ENCODE measurements at places on chromosomes 12 and 14.

DNA sequence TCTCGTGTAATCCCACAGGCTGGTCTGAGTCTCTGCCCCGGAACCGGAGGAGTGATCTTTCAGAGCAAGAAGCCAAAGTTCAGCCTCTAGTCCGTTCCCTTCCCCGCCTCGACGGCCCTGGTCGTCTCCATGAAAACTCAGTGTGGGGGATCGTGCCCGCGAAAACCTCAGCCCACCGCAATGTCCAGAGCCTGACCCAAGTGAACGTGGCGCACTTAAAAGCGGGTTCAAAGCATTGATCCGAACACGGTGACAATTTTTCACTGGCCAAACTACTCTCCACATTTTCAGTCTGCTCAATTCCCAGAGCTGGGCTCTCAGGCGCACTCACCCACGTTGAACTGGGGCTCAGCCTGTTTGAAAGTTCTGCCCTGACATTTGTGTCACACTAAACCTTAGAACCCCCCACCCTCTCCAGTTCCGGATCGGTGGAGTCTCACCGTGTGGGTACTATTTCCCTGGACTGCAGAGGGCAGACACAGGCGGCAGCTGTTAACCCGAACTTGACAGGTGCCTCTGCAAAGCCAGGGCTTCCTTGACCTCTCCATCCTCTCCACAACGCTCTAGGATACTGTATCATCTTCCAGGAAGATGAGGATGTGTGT, 886 bp upstream of the PRICKLE1 start:
- peak; percentile 59 for DNase-seq

GRCh38 chr12:41619705-41620104, 431.6 kb downstream of the PDZRN4 start:
- no peak for DNase-seq

DNA sequence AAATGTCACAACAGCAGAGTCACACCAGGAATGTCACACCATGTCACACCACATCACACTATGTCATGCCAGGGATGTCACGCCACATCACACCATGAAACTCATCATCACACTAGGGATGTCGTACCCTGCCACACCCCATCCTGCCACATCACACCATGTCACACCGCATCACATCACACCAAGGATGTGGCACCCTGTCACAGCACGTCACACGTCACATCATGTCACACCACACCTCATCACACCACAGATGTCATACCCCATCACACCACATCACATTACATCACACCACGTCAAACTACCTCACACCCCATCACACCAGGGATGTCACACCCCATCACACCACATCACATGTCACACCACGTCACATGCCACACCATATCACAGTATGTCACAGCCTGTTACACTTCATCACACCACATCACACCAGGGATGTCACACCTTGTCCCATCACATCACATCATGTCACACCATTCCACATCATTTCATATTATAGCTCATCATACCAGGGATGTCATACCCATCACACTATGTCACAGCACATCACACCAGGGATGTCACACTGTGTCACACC, 90.9 kb downstream of the TMEM121 start:
- no peak for DNase-seq

- DNase-seq: no peak
Observed at GRCh38 chr12:78208092-78208491, 377.4 kb downstream of the NAV3 start.

DNA sequence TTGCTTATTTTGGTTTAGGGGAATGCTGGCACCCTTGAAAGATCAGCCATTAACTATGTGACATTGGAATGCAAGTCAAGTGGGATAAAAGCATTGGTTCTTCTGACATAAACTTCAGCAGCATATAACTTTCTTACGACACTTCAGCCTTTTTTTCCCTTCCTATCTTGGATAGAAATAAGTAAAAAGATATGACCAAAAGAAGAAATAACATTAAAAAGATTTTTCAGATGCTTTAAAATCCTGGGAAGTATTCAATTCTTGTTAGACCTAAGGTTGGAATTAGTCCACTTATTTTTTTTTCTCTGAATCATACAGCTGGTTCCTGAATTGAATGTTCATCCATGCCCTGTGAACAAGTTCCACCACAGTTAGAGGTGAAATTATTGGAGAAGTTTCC, 85.6 kb upstream of the TSPAN8 start:
- no peak for DNase-seq

GRCh38 chr12:104456950-104457745, 400 bp downstream of the CHST11 start:
- peak; percentile 86 for DNase-seq

GRCh38 chr14:95679998-95680735, 6.1 kb upstream of the TCL1B start:
- DNase-seq: no peak

DNA sequence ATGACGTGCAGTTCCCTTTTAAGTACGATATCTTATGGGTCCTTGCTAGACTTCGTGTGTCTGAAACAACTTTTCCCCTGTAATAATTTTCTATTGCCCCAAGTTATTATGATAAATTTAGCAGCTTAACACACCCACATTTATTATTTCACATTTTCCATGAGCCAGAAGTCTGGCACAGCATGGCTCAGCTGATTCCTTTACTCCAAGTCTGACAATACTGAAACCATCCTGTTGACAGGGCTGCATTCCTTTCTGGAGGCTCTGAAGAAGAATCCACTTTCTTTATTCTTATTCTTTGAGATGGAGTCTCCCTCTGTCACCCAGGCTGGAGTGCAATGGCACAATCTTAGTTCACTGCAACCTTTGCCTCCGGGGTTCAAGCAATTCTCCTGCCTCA, 80.9 kb downstream of the DENND5B start:
- DNase-seq: no peak

DNA sequence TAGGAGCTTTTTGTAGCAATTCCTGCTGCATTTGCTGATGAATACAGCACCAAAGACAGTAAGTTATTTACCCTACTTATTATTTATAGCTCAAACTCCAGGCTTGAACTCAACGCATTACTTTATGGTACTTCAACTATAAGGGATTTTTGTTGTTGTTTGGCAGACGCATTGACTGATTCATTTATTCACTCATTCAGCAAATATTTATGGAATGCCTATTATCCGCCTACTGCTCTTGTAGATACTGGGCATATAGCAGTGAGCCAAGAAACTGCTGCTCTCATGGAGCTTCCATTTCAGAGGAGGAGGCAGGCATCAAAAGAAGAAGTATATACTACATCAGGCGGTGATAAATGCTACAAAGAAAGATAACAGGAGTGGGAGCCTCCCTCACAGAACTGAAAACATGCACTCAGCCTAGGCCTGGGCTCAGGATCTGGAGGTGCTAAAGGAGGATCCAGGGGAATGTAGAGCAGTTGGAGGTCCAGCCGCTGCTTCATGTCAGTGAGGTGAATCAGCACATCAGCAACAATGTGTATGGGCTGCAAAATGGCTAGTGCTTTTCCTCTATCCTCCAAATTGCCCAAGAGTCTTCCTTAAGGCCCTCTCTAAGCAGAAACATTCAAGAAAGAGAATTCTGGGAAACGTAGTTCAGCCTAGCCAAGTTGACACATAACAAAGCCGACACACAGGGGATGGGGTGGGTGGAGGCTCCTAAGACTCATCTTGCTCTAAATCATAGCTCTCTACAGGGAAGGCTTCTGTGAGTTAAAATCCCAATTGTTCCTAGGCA, 157.5 kb downstream of the NRXN3 start:
- DNase-seq: no peak

DNA sequence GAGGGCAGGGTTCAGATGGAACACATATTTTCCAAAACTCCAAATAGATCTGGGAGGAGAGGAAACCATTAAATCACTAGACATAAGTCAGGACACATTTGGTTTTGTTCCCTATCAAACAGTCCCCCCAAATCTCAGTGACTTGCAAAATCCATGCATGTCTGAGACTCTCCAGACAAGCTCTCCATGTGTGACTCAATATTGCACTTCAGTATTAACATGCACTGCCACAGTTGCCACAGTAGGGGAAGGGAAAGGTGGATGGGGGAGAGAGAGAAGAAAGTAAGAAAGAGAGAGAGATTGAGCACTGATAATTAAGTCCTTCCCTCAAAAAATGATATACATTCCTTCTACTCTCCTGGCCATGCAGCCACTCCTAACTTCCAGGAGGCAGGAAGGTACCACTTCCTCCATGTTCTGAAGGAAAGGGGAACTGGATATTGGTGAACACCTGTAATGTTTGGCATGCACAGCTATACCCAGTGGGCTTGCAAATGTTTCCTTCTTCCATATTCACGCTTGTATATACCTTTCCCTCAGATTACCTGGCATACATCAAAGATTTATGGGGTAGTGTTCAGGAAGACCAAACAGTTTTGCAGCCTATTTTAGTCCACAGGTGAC, 310.0 kb downstream of the ZFP36L1 start:
- DNase-seq: no peak

DNA sequence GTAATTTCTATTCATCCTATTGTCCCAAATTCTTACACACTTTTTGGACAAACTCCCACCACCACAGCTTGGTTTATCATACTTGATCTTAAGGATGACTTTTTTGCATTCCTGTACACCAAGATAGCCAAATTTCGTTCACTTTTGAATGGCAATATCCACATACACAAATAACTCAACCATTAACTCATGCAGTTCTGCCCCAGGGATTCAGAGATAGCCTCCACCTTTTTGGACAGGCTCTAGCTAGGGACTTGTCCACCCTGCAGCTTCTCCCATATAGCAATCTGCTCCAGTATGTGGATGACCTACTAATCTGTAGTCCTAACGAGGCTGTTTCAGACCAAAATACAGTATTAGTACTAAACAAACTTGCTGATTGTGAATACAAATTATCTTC, 32.7 kb upstream of the OXA1L start:
- DNase-seq: no peak

GRCh38 chr14:68633131-68633991, 159.5 kb downstream of the ZFP36L1 start:
- DNase-seq: peak; percentile 52

GRCh38 chr12:112664569-112664968, 127.0 kb upstream of the RPH3A start:
- DNase-seq: no peak

DNA sequence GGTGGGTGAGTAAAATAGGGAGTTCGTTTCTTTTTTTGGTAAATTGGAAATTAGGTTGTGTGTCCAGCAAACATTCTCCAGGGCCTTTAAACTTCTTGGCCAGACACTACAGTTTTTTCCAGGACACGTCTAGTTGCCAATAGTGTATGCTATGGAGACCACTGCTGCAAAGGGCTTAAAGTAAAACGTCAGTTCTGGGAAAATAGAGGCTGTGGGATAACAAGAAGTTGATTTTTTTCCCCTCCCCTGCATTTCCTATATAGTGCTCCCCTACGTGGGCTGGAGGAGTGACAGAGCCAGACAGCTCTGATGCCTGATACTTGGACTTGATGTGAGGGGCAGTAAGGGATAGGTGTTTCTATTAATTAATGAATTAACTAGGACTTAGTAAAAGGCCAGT, 2.4 kb downstream of the ACVR1B start:
- no peak for DNase-seq

- DNase-seq: no peak
Observed at GRCh38 chr12:3161861-3162260, 84.7 kb downstream of the TSPAN9 start.

- no peak for DNase-seq
Observed at GRCh38 chr12:70928071-70928470, 7.5 kb upstream of the PTPRR start.

DNA sequence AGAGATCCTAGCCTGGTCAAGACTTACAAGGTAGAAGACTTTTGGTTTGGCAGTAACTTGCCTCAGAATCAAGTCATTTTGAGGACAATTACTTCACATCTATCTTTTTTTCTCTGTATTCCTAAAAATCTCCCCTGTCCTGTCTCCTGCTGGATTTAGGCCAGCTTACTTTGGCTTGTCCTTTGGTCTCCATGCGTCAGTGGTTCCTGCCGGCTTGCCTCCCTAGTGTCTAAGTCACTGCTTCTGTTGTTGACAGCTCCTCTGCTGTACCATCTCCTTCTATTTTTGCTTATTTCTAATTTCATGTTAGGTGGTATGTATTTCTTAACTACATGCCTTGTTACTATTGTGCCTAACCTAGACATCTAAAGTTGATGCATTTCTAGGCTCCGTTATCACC, 39.7 kb upstream of the FBLN5 start:
- DNase-seq: no peak

DNA sequence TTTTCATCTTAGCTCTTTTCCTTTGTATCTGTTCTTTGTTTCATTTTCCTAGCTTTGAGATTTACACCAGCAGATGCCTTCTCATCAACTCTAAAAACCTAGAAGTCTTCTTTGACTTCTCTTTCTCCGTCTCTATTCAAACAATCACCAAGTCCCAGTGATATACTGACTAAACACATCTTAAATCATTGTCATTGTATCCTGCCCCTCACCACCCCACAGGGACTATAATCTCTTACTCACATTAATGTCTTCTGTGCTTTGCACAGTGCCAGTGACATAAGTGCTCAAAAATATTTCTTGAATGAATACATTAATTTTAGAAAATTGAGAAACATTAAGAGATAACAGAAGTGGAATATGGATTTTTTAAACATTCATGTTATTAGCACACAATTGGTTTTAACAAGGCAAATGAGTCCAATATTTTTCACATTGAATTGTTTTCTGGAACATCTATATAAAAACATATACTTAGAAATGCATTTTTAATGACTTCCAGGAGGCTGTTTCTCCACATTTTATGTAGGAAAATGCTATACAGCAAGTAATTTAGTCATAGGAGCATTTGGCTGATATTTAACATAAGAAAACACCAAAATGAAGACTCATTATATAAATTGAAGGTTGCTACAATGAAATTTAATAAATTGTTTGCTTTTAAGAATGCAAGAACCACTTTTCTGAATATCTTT, 472.8 kb upstream of the PRICKLE1 start:
- DNase-seq: no peak

GRCh38 chr12:53499266-53500141, at the start of gene MAP3K12:
Gene MAP3K12 (minus strand): TSS chr12:53499458. CDS start chr12:53487391, 12,067 bp downstream.
- peak; percentile 90 for DNase-seq

GRCh38 chr14:96158735-96159134, 45.9 kb upstream of the BDKRB2 start:
- DNase-seq: peak; percentile 33

DNA sequence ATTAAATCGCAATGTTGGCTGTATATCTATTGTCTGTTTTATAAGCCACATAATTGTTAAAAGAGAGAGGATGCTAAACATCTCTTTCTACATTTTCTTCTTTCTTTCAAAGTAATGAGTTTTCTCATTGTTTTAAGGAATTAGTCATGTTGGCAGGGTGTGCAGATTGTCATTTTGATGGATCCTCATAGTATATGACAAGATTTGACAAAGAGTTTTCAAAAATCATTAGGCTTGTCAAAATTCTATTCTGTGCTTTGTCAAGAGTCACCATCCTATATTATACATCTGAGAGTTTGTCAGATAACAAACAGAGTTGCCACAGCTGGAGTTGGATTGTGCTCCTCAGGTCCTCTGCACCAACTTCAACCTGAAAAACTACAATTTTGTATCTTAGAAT, 35.4 kb upstream of the APPL2 start:
- DNase-seq: no peak

GRCh38 chr12:19223018-19223417, 93.5 kb downstream of the PLEKHA5 start:
- no peak for DNase-seq

DNA sequence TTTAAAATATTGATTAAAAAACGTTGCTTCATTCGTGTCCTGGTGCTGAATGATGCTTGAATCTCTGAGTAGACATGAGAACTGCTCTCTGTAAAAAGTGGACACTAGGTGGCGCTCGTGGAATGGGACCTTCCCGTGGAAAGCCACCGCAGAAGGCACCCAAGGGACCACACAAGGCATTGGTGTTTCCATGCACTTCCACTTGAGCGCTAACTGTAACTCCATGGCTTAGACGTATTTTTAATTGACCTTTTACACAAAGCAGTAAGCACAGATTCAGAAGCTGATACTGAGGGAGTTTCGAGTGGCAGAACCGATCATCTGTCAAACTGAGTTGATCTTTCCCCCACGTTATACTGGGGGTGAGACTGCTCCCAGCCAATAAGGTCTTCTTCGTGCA, 135.3 kb downstream of the PRKCH start:
- peak; percentile 90 for DNase-seq
